ENCODE measurements at places on chromosomes 12 and 14.
A peak's percentile ranks its signal among the peaks of the same experiment; 100 is the strongest.

GRCh38 chr12:49959685-49960473 lies 1.8 kb upstream of the AQP5 start:
- peak; percentile 54 for DNase-seq
- peaks cover 14% of the 10 kb centered on the region for H3K27me3 ChIP-seq
- H3K4me1 ChIP-seq = peaks cover 6% of the 10 kb centered on the region
- no peak overlapping the region for H3K27ac ChIP-seq

GRCh38 chr12:65505386-65506121 lies 227.1 kb downstream of the MSRB3 start:
- H3K4me1 ChIP-seq = no peaks in the 10 kb centered on the region
- no peak overlapping the region for H3K27ac ChIP-seq
- no peak for DNase-seq
- no peaks in the 10 kb centered on the region for H3K36me3 ChIP-seq
- no peaks in the 10 kb centered on the region for H3K27me3 ChIP-seq

GRCh38 chr14:56160088-56160487 lies 41.9 kb downstream of the PELI2 start:
- H3K27ac ChIP-seq = no peak overlapping the region
- no peak for DNase-seq
- no peaks in the 10 kb centered on the region for H3K36me3 ChIP-seq

DNA sequence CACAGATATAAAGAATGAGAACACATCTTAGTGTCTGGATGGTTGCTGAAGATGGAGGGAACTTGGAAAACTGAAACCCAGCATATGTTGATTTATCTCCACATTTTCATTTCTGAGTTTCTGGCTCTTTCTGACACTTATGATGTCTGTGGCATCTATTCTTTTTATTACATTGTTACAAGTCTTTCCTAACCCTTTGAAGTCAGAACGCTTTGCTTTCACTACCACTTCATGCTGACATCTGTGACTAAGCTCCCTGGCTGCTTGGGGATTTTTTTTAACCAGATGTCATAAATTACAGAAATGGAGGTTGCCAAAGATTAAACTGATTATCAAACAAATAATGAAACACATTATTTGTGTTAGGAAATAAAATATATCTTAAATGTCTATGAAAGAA lies 188.7 kb downstream of the KITLG start:
- no peak overlapping the region for H3K27ac ChIP-seq
- no peaks in the 10 kb centered on the region for H3K4me1 ChIP-seq
- no peaks in the 10 kb centered on the region for H3K27me3 ChIP-seq
- no peaks in the 10 kb centered on the region for H3K36me3 ChIP-seq
- no peak overlapping the region for H3K4me3 ChIP-seq

DNA sequence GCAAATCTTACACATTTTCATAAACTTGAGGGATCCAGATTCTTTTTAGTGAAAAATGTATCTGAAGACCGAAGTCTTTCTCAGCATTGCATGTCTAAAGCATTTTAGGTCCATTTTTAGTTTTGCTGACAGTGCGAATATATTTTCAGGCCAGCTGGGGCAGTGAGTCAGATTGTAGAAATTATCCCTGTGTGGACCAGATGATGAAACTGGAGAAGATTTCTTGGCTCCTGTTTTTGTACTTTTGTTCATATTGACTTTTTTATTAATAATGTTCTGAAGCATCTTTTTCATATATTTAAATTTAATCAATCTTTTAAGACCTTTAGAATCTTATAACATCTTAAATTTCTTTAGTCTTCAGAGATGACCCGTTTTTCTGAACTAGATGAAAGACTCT lies 173.1 kb downstream of the FLRT2 start:
- H3K4me1 ChIP-seq = no peaks in the 10 kb centered on the region
- no peak overlapping the region for H3K27ac ChIP-seq
- H3K36me3 ChIP-seq = no peaks in the 10 kb centered on the region
- H3K4me3 ChIP-seq = no peak overlapping the region
- DNase-seq = no peak
- no peaks in the 10 kb centered on the region for H3K27me3 ChIP-seq

GRCh38 chr14:103311171-103311997 lies 22.7 kb upstream of the EIF5 start:
- DNase-seq = no peak
- no peaks in the 10 kb centered on the region for H3K27me3 ChIP-seq
- no peak overlapping the region for H3K4me3 ChIP-seq
- H3K4me1 ChIP-seq = no peaks in the 10 kb centered on the region

DNA sequence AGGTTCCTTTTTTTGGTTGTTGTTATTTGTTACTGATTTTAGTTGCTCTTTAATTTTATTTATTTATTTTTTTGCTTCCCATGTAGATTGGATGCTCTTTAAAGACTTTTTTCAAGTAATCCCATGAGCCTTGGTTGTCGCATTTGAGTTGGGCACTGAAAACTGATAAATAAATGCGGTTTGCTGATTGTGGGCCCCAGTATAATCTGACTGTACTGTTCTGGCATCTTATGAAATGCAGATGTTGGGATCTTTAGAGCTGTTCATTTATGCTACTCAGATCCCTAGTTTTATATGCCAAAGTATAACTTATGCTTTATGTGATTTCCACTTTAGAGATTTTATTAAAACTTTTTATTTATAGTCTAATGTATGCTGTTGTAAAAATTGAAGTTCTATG lies 33.3 kb downstream of the WNK1 start:
- no peak overlapping the region for H3K4me3 ChIP-seq
- no peaks in the 10 kb centered on the region for H3K36me3 ChIP-seq
- no peaks in the 10 kb centered on the region for H3K27me3 ChIP-seq
- no peak for DNase-seq

GRCh38 chr14:69345402-69345801 lies 52.7 kb downstream of the ERH start:
- no peaks in the 10 kb centered on the region for H3K27me3 ChIP-seq
- H3K36me3 ChIP-seq = no peaks in the 10 kb centered on the region
- no peak overlapping the region for H3K4me3 ChIP-seq
- no peak overlapping the region for H3K27ac ChIP-seq
- no peak for DNase-seq

GRCh38 chr14:54762296-54762695 lies 140.3 kb downstream of the GCH1 start:
- no peaks in the 10 kb centered on the region for H3K4me1 ChIP-seq
- no peaks in the 10 kb centered on the region for H3K36me3 ChIP-seq
- no peak overlapping the region for H3K27ac ChIP-seq
- H3K4me3 ChIP-seq = no peak overlapping the region
- no peak for DNase-seq
- no peaks in the 10 kb centered on the region for H3K27me3 ChIP-seq

- DNase-seq = no peak
- no peaks in the 10 kb centered on the region for H3K27me3 ChIP-seq
- H3K4me1 ChIP-seq = no peaks in the 10 kb centered on the region
- H3K27ac ChIP-seq = no peak overlapping the region
These were observed 52.6 kb upstream of the NID2 start for GRCh38 chr14:52121441-52121840.

DNA sequence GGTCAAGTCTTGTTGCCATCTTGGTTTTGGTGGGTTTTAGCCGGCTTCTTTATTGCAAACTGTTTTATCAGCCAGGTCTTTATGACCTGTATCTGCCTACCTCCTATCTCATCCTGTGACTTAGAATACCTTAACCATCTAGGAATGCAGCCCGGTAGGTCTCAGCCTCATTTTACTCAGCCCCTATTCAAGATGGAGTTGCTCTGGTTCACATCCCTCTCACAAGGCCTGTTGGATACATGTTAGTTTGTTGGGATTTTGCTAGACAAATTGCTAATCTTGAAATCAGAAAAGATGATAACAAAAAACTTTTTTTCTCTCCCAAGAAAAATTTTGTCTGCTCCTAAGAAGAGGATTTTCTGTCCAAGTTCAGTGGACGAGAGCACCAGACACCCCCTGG lies 27.6 kb upstream of the CCDC63 start:
- H3K27me3 ChIP-seq = peaks cover 2% of the 10 kb centered on the region
- H3K4me3 ChIP-seq = no peak overlapping the region
- H3K27ac ChIP-seq = no peak overlapping the region
- no peak for DNase-seq
- H3K36me3 ChIP-seq = no peaks in the 10 kb centered on the region

GRCh38 chr14:69153152-69153872 lies 393 bp upstream of the DCAF5 start:
- no peak overlapping the region for H3K27ac ChIP-seq
- no peaks in the 10 kb centered on the region for H3K4me1 ChIP-seq
- no peak for DNase-seq

DNA sequence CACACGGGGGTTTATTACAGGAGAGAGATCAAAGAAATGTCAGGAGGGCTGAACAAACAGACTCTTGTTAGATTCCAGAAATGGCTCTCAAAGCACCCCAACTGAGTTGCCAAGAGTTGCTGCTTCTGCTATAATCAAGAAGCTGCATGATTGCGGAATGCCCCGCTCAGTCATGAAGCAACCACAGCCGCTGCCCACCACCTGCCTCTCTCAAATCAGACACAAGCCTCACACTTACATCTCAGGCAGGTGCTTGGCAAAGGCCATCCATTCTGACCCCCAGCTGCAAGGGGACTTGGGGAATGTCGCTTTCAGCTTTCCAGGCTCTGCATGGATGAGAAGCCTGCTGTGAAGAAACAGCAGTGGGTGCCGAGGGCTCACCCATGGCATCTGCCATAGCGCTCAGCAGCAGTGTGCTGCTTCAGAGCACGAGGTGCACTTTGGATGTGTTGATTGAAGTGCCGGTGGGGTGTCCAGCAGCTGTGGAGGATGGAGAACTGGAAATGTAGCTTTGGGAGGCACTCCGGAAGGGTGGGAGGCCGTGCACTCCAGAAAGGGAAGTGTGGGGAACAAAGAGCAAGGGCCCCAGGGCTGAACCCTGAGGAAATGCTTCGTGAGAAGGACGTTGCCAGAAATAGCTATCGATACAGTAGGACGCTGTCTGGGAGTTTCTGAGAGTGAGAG lies 37.7 kb downstream of the LRRC74A start:
- H3K36me3 ChIP-seq = no peaks in the 10 kb centered on the region
- H3K27ac ChIP-seq = no peak overlapping the region
- no peaks in the 10 kb centered on the region for H3K27me3 ChIP-seq
- no peak for DNase-seq
- no peak overlapping the region for H3K4me3 ChIP-seq

DNA sequence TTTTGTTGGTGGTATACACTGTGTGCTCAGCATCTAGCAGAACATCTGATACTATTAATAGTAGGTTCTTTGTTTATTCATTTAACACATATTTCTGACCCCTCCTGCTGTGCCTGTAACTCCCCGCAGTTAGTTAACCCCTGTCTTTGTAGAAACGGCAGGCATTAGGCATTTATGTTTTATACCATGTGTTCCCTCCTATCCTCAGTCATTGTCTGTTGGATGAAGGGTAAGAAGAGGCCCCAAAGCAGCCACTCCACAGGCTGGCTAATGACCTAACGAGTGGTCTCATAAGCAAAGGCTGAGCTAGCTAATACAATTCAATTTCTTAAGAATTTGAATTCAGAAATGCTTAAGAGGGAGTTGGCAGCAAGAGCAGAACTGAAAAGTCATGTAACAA lies 170.8 kb downstream of the TMX1 start:
- no peak overlapping the region for H3K27ac ChIP-seq
- H3K4me1 ChIP-seq = no peaks in the 10 kb centered on the region
- H3K27me3 ChIP-seq = no peaks in the 10 kb centered on the region
- no peaks in the 10 kb centered on the region for H3K36me3 ChIP-seq
- H3K4me3 ChIP-seq = no peak overlapping the region
- no peak for DNase-seq

DNA sequence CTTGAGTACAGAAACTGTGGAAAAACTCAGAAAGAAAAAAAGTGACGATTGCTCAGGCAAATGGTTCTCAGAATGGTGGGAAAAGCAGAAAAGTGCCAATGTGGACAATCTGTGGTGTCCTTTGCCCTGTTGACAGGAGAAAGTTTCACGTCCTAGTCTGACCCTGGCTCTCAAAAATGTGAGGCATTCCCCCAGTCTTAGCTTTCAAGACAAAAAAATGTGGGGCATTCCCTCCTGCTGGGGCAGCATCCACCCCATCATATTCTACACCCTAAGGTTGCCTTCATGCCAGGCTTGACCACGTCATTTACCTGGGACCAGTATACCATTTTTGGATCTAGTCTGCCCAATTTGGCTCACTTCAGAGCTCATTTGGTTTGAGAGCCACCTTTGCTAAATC lies 20.7 kb upstream of the ANAPC7 start:
- no peak overlapping the region for H3K4me3 ChIP-seq
- H3K4me1 ChIP-seq = peaks cover 3% of the 10 kb centered on the region
- DNase-seq = peak; percentile 9

DNA sequence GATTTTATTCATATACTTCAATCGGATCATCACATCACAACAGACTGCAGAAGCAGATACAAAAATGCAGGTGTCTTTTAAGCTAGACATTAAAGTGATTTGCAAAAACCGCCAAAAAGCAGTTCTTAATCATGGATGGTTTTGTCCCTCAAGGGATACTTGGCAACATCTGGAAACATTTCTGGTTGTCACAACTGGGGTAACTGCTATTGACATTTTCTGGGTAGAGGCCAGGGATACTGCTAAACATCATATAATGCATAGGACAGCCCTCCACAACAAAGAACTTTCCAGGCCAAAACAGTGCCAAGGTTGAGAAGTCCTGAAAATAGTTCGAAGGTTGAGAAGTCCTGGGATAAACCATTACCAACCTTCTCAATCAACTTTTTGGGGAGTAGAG lies 101.8 kb upstream of the BBS10 start:
- no peaks in the 10 kb centered on the region for H3K27me3 ChIP-seq
- H3K4me1 ChIP-seq = no peaks in the 10 kb centered on the region
- no peak overlapping the region for H3K4me3 ChIP-seq
- no peak overlapping the region for H3K27ac ChIP-seq
- no peak for DNase-seq

GRCh38 chr14:100871234-100872186 lies 32.0 kb downstream of the RTL1 start:
- H3K36me3 ChIP-seq = no peaks in the 10 kb centered on the region
- no peaks in the 10 kb centered on the region for H3K4me1 ChIP-seq
- no peak for DNase-seq

GRCh38 chr14:74978416-74978947 lies 23.1 kb upstream of the PGF start:
- no peak for DNase-seq
- peaks cover 20% of the 10 kb centered on the region for H3K4me1 ChIP-seq
- H3K4me3 ChIP-seq = no peak overlapping the region
- no peak overlapping the region for H3K27ac ChIP-seq
- no peaks in the 10 kb centered on the region for H3K27me3 ChIP-seq

- H3K27me3 ChIP-seq = no peaks in the 10 kb centered on the region
- H3K4me3 ChIP-seq = no peak overlapping the region
- no peak for DNase-seq
- no peaks in the 10 kb centered on the region for H3K36me3 ChIP-seq
These were observed 1598.0 kb upstream of the TMEM132C start for GRCh38 chr12:126668961-126669360.

Measured in iPS DF 6.9 (cell line).